ENCODE measurements at places on chromosomes 2 and 18.

GRCh38 chr2:112305132-112305531 lies 29.7 kb downstream of the ZC3H6 start:
- DNase-seq: no peak

GRCh38 chr2:151661625-151662024 lies 72.7 kb downstream of the NEB start:
- no peak for DNase-seq

DNA sequence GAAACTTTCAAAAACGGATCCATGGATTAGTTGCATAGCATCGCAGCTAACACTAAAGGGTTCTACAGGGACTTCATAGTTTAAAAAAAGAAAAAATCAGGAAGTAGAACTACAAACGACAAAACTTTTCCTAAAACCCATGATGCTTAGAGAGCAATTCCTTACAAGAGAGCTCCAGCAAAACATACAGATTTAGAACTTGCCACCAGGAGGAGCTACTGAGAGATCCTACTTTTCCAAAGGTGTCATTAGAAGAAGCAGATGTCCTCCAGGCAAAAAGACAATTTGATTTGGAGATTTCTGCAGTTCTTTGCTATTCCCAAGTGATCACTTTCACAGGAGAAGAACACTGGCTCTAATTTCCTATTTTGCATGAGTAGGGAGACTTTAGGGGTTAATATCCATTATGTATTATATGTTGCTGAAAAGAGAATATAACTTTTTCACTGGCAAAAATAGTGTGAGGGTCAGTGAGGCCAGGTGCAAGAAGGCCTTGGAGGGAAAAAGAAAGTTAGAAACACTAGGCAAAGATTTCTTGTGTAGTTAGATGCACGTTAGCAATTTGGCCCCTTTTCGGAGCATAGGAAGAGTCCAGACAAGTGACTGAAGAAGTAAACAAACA lies 436.2 kb downstream of the SUCLG1 start:
- peak; percentile 33 for DNase-seq

DNA sequence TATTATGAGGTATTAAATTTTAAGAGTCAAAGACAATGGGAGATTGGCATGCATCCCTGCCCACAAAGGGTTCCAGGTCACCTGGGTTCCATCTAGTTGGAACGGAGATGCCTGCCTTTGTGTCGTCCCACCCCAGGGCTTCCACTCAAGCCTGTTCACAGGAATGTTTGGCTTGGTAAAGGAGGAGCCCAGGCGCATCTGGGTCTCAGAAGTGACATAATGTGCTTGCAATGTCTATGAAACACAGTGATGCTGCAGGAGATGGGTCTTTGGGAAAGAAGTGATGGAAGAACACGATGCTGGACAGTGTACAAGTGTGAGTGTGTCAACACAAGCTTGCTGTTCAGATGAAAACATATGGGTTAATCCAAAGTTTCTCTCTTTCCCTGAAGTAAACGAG lies 49.6 kb upstream of the ZNF396 start:
- no peak for DNase-seq

GRCh38 chr2:231925303-231926179 lies 655 bp downstream of the NPPC start:
- DNase-seq: peak; percentile 64

DNA sequence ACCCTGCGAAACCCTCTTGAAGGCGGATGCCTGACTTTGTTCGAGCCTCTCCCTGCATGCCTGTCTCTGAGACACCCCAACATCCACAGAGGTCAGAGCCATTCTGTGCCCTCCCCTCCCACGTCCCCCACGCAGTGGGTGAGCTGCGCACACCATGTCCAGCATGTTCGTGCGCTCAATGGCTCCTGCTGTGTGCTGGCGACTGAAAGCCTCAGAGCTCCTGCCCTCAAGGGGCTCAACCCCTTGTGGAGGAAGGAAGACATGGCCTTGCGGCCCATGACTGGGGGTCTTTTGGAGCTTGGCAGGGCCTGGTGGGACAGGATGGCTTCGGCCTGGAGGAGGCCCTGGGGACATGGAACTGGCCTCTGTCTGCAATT lies 45.7 kb downstream of the ANKMY1 start:
- no peak for DNase-seq

DNA sequence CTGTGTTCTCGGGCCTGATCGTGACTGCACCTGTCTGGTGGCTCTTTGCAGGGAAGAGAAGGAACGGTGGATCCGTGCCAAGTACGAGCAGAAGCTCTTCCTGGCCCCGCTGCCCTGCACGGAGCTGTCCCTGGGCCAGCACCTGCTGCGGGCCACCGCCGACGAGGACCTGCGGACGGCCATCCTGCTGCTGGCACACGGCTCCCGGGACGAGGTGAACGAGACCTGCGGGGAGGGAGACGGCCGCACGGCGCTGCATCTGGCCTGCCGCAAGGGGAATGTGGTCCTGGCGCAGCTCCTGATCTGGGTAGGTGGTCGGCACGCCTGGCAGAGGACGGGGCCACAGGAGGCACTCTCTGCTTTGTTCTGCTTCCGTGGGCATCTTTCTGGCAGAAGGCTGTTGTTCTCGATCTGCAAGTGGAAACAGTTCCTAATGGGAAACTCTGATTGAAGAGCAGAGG lies 48.0 kb downstream of the GBX2 start:
- no peak for DNase-seq

Measured in HFFc6 (cell line).